T1000 (cell line): ENCODE measurements at places on chromosomes 1 and 21.

DNA sequence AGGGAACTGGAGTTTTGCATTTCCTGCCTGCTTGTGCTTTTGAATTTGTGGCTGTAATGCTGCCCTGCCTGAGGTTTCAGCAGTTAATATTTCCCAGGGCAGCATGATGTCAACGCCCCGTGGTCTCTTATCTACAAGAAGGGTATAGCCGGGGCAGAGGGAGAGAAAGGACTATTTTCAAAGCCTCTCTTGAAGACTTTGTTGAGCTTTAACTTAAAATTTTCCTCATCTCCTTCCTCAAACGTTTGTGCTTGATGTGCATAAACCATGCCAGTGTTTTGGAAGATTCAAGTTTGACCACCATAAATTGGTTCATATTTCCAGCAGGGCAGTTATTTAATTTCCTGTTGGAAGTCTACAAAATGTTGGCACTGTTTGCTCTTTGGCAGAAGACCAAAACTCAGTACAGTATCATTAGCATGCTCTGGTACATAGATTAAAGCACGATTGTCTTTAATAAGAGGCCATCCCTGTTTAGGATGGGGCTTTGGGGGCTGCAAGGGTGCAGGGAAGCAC lies 43.4 kb downstream of the ROR1 start:
- DNase-seq, result no peak

DNA sequence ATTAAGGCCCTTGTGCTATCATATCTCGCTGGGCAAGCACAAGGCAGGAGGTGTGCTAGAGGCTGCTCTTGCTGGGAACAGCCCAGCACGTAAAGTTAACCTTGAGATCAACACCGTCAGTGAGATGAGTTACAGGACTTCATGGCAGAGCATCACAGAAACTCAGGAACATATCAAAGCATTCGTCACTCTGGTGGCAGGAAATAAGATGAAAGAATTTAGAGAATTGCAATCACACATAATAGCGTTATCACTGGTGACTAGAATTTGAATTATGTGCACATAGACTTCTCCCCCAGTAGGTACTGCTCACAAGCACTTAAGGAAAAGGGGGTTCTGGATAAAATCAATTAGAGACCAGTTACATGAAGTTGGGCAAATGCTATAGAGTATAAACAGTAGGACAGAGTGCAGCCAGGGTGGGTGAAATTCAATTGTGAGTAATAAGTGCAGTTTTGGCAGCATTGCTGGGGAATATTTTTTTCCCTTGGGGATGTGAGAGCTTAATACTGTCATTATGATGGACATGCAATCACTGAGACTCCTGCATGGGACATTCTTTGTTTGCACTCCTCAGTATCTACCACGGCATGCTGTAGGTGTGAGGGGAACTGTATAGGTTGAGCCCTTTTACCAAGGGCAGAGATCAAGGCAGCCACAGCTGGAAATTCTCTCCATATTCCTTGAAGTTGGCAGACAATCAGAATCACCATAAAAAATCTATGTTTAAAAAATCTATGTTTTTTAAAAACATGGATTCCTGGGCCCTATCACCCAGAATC lies 44.2 kb upstream of the ARHGAP29 start:
- DNase-seq, result no peak

- DNase-seq, result no peak
Measured at GRCh38 chr1:30805304-30806003, 47.9 kb upstream of the LAPTM5 start.

DNA sequence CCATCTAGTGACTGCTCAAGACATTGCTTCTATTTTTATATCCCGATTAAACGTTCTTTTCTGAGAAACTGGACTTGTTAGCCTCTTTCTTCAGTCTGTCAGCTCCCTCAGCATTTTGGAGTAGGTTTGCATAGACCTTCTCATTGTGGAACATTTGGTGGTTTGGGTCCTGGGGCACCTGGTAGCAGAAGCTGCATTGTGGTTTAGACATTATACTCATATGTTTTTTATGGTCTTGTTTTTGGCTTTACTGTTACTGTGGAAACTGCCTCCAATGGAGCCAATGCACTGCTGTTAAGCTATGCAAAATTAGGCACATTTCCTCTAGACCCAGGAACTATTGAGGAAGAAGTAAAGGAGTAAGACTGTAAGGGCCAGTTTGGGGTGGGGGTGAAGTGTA lies 36.7 kb upstream of the LRRC8B start:
- no peak for DNase-seq

GRCh38 chr1:183039330-183039729 lies 16.1 kb downstream of the LAMC1 start:
- no peak for DNase-seq
